NCI-H2029 (cell line): ENCODE measurements at places on chromosomes 5 and 9.

GRCh38 chr5:109743770-109744212, 54.1 kb downstream of the MAN2A1 start:
- no peak for DNase-seq

DNA sequence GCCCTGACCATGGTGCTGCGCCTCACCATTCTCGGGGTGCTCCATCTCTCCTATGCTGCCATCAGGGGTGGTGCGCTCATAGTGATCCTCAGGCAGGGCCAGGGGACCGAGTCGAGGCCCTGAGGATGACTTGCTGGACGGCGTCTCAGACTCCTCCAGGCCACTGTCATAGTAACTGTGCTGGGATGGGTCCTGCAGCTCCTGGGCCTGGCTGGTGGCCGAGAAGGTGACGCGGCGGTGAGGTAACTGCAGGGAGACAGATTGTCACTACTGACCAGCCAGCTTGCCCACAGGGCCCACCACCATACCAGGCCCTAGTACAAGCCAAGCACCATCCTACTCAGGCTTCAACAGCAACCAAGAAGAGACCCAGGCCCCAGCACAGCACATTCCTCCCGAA, 21.0 kb downstream of the PCDH1 start:
- DNase-seq: no peak

GRCh38 chr5:66863243-66864170, 267.3 kb downstream of the MAST4 start:
- no peak for DNase-seq

DNA sequence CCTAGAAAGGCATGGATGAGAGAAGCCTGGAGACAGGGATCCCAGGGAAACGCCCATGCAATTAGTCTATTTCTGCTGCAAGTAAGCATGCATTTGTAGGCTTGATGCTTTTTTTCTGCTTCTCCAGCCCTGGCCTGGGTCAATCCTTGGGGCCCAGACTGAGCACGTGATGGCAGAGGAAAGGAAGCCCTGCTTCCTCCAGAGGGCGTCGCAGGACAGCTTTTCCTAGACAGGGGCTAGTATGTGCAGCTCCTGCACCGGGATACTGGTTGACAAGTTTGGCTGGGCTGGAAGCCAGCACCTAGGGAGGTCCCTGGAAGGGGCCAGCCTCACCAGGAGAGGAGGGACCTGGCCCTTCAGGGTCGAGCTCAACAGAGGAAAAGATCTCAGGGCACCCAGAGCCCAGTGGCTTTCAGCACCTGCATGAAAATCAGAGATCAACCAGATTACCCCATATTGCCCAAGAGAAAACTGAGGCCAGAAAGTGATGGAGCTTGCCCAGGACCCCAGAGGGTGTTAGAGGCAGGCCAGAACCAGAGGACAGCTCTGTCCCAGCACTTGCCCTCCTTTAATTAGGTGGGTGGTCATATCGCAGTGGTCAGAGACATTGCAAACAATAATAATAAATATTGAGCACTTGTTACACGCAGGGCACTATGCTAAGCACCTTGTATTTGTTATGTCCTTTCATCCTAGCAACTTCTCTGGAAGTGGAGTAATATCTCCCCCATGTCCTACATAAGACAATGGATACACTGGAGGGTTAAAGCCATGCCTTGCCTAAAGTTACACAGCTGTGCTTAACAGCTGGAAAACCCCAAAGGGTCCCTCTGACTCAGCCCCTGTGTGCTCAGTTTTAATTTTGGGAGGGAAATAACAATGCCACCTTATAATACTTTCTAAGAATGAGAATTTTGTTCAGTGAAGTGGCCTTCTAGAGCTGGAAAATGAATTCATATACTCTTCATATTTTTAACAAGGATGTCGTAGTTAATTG, 67.1 kb downstream of the KLF4 start:
- DNase-seq: peak; percentile 87

- peak; percentile 24 for DNase-seq
These were observed 1.3 kb downstream of the ASTN2 start for GRCh38 chr9:117413346-117414219.

DNA sequence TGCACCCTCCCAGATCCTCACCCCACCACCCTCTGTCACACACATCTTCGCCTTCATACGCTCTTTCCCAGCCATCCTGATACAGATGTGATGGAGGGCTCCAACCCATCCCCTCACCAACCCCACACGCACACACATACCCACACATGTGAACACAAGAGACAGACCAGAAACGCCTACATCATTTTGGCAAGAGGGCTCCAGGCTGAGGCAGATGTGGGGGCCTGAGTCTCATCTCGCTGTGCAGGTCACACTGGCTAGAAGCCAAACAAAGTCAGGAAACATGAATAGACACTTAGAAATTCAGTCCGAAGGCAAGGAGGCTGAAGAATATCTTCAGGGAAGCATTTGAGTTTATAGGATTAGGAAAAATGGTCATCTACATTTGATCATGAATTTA, 6.2 kb downstream of the PRDM12 start:
- DNase-seq: no peak

- no peak for DNase-seq
These were observed 105.3 kb upstream of the NFIB start for GRCh38 chr9:14418941-14419937.

DNA sequence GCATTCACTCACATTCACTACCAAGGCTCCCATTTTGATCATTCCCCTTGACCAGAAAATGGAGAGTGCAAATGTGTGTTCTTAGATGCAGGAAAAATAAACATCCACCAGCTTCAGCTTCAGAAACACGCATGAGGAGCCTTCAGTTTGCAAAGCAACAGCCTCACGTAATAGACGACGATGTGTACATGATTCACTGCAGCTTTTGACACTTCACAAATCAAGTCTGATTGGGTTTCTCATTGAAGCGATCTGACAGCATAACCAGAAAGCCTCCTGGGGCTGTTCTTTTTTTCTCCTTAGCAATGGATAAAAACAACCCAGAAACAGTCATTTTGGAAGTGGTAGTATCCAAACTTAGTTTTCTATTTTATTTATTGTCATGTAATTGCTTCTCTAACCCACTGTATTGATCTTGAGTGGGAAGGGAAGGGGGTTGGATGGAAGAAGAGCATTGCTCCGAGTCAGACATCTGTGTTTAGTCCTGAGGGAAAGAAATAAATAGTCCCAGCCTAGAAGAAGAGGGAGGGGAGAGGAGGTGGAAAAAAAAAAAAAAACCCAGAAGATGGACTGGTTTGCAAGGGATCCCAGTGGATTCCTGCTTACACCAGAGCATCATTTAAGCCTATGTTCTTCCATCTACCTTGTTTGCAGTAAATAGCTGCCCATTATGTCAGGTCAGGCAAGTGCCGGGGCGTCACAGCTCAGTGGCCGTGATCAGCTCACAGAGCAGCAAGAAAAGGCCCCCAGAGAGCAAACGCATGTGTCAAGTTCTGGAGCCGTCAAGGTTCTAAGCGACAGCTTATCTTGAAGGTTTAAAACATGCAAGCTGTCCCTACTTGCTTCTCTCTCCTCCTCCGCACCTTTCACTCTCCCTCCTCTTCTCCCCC, 190.2 kb upstream of the SNX2 start:
- no peak for DNase-seq

DNA sequence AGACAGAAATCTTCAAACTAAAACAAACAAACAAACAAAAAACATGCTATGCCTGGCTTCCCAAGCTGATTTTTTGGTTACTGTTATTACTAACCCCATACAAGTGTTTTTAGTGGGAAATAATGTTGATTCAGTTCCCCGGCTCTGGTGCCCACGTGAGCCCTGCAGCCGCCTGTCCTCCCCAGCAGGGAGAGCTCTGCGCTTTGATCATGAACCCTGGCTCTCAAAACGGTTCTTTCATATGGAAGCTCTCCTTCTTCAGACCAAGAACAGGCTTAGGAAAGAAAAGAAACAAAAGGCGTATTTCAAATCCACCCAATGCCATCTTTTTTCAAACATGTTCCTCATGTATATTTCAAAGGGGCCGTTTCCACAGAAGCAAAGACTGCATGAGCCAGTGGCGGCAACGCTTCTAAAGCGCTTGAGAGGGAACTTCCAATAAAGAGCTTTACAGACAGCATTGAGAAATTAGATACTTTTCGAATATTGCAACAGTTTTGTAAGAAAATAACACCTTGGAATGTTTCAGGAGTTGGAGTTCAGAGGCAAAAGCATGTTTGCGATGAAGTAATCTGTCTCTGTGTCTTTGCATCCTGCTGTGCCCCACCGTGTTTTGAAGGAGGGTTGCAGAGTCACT, 74.8 kb downstream of the ICE1 start:
- DNase-seq: peak; percentile 69

DNA sequence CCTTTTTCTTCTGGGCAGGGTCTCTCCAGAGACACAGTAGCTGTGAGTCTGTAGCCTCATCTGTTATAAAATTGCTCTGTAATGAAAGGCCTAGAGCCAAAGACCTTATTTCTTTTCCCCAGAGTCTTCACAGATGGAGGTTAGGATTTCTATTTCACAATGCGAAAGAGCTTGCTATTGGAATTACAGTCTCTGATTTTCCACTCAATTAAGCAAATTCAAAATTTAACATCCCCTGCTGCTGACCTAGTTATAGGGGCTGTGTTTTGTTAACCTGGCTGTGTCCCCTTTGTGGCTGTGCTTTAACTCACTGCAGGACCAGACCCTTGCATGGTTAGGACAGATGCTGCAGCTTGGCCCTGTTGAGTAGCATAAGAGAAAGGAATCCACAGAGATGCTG, 190.3 kb upstream of the NMUR2 start:
- no peak for DNase-seq

DNA sequence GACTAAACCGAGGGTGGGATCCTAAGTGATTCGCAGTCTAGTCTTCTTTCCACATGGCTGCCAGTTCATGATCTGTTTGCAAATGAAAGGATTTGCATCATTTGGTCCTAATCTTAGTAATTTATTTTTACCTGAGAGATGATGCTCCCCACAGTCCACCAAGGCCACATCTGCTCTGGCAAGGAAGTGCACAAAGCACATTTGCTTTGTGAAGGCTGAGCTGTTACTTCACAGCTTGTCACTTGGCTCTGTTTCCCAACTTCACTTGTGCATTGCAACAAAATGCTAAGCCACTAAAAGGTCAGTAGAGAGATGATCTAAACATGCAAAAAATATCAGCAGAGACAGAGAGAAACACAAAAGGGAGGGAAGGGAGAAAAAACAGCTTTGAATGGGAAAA, 128.5 kb upstream of the VLDLR start:
- DNase-seq: no peak

GRCh38 chr9:103988821-103989220, 105.3 kb upstream of the SMC2 start:
- no peak for DNase-seq

DNA sequence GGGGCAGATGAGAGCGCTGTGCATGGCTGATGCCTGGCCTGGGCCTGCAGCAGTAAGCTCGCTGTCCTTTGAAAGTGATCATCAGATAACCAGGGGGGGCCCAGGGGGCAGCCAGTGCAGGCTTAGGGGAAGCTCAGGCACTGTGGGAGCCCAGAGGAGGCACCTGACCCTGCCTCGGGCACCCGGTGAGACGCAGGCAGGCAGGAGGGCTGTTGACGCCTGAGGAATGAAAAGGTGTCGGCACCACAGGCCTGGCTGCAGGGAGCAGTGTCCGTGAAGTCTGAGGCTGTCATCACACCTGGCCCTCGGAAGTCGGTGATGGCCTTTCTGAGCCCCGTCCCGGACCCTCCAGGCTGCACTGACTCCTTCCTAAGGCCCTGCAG, 84.6 kb downstream of the RXRA start:
- DNase-seq: no peak

DNA sequence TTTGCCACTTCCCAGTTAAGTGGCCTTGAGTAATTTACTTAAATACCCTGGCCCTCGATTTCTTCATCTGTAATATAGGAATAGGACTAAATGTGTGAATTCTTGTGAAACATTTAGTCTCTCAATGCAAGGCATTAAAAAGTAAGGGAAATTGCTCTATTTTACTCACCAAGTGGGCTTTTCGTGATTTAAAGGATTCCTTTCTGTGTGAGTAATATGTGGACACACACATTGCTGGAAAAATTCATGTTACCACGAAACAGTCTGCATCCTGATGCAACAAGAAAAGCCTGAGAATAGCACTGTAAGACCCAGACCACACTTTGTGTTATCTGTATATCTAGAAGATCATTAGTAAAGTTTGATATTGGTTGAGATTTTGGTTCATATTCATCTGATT, 1243.0 kb upstream of the CDH9 start:
- DNase-seq: no peak

DNA sequence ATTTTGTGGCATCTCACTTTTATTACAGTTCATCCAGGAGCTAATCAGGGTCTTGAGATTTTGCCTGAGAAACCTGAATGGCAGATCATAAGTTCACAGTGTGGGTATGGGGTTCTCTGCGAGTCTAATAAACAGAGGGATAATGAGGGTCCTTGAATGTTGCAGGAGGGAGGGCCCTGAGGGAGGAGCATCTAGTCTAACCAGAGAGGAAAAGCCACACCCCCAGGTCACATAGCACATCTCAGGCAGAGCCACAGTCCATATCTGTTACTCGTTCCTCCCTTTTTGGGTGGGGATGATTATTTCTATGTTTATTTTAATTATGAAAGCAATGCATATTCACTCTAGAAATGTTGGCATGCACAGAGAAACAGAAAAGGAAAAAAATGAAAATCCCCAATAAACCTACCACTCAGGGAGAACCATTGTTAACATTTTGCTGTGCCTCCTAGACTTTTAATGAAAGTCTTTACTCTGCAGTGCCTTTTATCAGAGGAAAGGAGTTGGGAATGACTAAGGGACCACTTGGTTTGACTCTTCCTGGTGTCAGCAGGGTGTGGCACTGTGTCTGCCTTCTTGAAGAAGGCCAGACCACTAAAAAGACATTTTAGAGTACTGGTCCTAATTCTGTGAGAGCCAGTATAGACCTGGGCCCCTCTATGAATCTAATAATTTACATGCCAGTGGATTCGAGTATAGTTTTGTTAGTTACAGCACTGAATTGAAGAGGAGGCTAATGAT, 2.8 kb downstream of the GALNT12 start:
- no peak for DNase-seq

- no peak for DNase-seq
These were observed 834.2 kb upstream of the DMAC1 start for GRCh38 chr9:8633784-8634183.

DNA sequence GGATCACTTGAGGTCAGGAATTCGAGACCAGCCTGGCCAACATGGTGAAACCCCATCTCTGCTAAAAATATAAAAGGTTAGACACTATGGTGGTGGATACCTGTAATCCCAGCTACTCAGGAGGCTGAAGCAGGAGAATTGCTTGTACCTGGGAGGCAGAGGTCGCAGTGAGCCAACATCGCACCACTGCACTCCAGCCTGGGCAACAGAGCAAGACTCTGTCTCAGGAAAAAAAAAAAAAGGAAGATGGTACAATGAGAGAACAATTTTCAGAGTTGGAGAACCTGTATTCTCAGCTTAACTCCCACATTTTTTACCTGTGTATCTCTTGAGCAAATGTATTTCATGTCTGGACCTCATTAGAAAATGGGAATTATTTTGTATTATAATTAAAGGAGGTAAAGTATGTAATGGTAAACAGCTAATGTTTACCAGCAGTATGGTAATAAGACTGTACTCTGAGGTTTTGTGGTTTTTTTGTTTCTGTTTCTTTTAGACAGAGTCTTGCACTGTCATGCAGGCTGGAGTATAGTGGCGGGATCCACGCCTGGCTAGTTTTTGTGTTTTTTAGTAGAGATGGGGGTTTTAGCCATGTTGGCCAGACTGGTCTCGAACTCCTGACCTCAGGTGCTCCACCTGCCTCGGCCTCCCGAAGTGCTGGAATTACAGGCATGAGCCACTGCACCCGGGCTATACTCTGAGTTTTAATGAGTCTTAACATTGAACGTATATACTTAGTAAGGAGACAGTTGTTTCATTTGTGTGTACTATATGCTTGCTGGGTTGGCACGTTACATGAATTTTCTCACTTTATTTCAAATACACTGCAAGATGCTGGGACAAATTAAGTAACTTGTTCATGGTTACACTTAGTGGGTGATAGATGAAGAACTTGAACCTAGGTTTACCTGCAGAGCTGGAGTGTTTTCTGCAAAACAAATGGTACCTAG, 16.2 kb downstream of the UHRF2 start:
- no peak for DNase-seq
